Heart right ventricle (tissue), 16 donors: ENCODE measurements at places on chromosomes 2 and 18. TPM values are rescaled to one million over a fixed set of nuclear protein-coding genes. Genes with fewer than 3 reads are reported as not detected.

Gene PARD6G
- 0.77 TPM for polyA plus RNA-seq

Gene CDK15
- polyA plus RNA-seq = 0.15 TPM

Gene FLACC1
- polyA plus RNA-seq = 6.2 TPM

Gene SCN3A
- 2.5 TPM for polyA plus RNA-seq
